Bronchial smooth muscle cell (primary cell): ENCODE measurements at places on chromosomes 7 and 10. TPM values are rescaled to one million over a fixed set of nuclear protein-coding genes. Genes with fewer than 3 reads are reported as not detected.

TNS3 gene
- 21.1 and 22.8 TPM in 2 replicates for total RNA-seq

C10orf62 gene
- total RNA-seq: not detected in 2 replicates

NPVF gene
- not detected in 2 replicates for total RNA-seq

GOLGA7B gene
- not detected in 2 replicates for total RNA-seq

CYP3A5 gene
- total RNA-seq: 3.1 and 3.9 TPM in 2 replicates

ABCB1 gene
- total RNA-seq: 3.8 and 24.0 TPM in 2 replicates
